ENCODE measurements at places on chromosomes 5 and 9. TPM values are rescaled to one million over a fixed set of nuclear protein-coding genes. Genes with fewer than 3 reads are reported as not detected.

PMPCA gene
- 42.4 TPM for total RNA-seq

SAXO1 gene
- total RNA-seq: not detected

PCDHA9 gene
- total RNA-seq: under 0.01 TPM

CCDC171 gene
- 0.26 TPM for total RNA-seq

MEF2C gene
- 118 TPM for total RNA-seq

ADAMTSL2 gene
- total RNA-seq: under 0.01 TPM

Data from dermis microvascular lymphatic vessel endothelial cell (primary cell).